IPS DF 6.9 (cell line): ENCODE measurements at places on chromosomes 5 and 9.

GRCh38 chr9:129185991-129186390 is 7.9 kb upstream of the IER5L start:
- no peak for DNase-seq

DNA sequence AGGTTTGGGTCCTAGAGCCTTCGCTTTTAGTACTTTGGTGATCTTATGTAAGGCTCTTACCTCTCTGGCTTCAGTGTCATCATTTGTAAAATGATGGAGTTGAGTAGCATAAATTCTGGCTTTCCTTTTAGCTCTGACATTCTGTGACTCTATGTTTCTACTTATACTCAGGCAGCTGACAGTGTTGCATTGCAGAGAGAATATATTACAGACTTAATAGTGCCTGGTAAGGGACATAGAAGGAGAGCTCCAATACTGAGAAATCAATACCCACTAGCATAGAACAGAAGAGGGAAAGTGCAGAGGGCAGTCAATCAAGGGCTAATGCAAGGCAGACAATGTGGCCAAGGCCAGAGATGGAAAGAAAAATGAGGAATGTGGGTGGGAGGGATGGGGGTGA is 371.4 kb upstream of the TLE4 start:
- no peak for DNase-seq

- DNase-seq: no peak
These were observed 14.1 kb upstream of the LURAP1L start for GRCh38 chr9:12760758-12761157.

GRCh38 chr9:88804254-88804596 is 187.0 kb upstream of the S1PR3 start:
- DNase-seq: no peak

GRCh38 chr5:168939887-168940544 is 360.8 kb upstream of the PANK3 start:
- no peak for DNase-seq
